ENCODE measurements at places on chromosomes 1 and 21.
A peak's percentile ranks its signal among the peaks of the same experiment; 100 is the strongest.

DNA sequence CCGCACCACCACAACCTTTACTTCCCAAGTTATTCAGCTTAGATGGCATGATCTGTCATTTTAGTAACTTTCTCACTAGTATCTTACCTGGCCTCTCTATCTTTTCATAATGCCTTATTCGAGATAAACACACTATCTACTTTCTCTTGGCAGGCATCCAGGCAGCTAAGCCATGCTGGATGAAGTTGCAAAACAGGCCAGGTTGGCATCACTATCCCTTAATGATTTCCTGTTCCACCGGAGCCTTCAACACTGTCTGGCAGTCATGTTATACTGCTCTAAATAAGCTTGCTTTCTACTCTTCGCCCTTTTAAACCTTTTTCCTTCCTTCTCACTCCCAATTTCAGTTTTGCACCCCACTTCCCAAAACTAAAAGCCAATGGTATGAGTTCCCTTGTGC lies 12.0 kb upstream of the KCNH1 start:
- no peak for DNase-seq

DNA sequence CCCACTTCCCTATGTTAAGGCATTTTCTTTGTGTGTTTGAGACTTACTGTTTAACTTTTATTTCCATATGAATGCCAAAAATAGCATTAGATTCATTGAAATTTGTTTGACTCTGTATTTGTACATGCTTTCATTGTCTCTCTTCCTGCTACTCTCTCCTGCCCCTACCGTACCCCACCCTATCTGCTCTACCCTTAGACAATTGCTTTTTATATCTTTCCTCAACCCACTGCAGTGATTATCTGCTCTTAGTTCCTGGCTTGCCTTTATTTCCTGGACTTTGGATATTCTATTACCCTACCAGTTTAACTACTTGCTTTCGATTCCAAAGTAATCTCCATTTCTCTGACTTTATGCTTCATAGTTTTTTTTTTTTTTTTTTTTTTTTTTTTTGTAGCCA lies 10.5 kb downstream of the RAVER2 start:
- no peak for DNase-seq

- no peak for DNase-seq
Measured at GRCh38 chr1:116855773-116856201, 53.9 kb upstream of the PTGFRN start.

- DNase-seq: no peak
Measured at GRCh38 chr1:8908388-8909151, 30.1 kb upstream of the ENO1 start.

DNA sequence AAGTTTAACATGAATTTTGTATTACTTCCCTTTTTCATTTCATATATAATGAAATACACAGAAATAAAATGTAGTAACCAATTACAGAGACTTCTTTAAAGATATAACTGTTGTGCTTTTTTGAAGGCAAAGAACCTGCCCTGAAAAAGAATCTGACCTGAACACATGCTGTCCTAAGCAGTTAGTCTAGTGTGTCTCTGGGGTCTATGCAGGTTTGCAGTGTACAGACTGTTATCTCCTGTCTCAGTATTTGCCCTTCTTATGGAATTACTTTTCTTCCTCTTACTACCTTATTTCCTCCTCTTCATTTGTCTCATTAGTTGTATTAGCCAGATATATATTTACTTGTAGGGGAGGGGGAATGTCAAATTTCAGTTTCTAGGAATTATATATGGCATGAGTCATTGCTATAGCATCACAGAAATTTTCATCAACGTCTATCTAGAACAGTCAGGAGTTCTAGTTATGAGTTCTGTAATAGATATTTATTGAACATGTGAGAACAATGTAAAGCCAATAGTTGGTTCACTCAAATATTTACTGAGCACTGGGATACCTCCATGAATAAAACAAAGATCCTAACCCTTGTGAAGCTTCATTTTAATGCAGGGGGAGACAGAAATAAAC lies 28.4 kb upstream of the PLEKHO1 start:
- no peak for DNase-seq

GRCh38 chr1:206961668-206962067 lies 8.6 kb downstream of the FCAMR start:
- DNase-seq: no peak

DNA sequence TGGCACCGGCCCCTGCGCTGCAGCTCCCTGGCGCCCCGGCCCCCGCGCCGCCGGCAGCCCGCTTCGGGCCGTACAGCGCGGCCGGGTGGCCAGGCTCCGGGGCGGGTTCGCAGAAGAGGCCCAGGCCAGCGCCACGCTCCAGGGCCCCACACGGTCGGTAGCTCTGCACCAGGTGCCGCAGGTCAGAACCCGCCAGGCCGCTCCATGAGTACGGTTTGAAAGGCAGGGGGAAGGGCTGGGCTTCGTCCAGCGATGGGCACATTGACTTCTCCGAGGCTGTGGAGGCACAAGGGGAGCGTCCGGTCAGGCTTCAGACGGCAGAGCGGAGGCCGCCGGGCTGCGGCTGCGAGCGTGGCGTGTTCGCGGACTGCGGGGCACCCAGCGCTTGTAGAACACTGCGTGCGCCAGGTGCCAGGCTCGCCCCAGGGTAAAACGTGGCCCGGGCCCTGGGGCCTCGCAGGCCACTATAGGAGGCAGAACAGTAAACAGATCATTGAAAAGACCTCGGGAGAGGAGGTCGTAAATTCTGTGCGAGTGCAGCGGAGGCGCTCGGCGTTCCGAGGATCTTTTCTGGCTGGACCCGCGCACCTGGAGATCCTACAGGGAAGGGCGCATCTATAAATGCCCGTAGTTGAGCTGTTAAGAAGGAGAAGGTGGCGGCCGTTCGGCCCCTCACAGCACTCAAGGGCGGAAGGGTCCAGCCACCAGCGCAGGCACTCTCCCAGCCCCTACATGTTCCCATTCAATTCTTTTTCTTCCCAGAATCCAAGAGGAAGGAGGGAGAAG lies 5.7 kb downstream of the GFI1 start:
- peak; percentile 37 for DNase-seq

DNA sequence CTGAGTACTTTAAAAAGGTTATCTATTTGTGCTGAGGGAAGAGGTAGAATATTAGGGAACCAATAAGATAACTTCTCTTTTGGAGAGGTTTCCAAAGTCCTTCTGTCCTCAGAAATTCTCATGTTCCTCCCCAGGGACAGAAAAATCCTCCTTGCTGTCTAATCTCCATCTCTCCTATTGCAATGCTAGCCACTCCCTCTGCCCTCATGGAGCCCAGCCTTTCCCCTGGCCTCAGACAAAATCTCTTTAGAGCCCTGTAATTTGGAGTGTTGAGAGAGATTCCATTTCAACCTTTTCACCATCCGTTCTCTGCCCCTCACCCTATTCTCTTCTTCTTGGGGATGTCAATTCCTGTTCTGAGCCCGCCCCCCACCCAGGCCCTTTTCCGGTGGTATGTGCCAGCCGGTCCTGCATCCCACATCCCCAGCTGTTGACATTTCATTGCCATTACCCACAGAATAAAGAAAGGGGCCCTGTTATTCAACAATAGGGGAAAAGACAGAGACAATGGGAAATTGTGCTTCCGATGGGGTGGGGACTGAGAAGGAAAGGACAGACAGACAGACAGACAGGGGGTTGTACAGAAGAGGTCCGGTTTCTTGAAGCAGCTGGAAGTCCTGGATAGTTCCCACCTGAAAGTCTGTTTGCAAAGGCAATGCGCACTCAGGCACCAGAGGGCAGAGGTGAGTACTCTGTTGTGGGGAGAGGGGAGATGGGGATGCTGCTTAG lies at the start of gene HAPLN2:
Gene HAPLN2, plus strand, starts transcription at position 563 of the 729 bp plus-strand sequence. CDS start 4,076 bp downstream, outside the sequence.
- DNase-seq: peak; percentile 55

GRCh38 chr1:196372896-196373536 lies 235.2 kb downstream of the KCNT2 start:
- DNase-seq: peak; percentile 52

DNA sequence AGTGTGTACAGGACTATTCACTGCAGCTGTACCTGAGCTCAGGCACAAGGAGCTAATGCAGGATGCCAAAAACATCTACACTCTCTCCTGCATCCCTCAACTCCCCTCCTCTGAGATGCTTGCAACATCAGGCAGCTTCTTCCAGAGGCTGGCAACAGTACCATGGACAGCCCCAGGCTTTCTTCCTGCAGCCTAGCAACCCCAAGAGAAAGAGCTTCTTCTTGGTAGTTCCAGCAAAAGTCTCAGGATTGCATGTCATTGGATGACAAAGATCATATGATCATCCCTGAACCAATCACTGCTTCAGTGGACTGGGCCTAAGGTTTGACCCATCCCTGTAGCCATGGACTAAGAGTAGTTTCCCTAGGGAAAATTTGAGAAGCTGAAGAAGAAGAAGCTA lies 46.7 kb downstream of the CAMK2N1 start:
- DNase-seq: peak; percentile 12

DNA sequence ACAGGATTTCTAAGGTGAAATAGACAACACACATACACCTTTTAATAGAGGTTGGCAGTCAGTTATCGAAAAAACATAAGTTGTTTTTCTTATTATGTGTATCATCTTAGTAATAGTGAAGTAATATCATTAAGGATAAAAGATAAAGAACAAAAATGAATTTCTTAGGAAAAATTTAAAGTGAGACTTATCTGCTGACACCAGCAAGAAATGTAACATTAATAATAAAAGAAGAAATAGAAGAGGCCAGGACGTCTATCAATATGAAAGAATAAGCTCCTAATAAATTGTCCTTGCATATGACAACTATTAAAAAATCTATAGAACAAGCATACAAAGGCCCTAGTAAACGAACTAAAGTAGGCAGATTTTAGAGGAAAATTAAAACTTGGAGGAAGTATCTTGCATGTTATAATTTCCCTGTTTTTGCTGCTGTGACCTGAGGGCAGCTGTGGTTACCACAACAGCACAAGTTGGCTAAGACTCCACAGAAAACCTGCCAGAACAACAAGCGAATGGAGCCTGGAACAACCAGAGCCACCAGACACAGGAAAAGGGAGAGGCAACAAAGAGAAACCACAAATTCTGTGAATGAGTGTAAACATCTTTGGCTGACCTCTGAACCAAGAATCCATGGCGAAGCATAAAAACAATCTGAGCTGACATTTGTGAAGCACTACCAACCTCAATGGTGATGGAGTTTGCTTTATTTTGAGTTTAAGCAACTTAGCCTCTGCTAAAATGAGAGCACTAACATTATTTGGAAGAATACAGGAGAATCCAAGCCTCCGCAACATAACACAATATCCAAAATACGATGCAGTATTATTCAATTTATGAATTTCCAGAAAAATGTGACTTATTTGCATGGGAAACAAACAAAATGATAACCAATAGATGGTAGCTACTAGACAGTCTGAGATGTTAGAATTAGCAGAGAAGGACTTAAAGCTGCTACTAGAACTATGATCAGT lies 207.5 kb downstream of the KCNT2 start:
- peak; percentile 23 for DNase-seq

DNA sequence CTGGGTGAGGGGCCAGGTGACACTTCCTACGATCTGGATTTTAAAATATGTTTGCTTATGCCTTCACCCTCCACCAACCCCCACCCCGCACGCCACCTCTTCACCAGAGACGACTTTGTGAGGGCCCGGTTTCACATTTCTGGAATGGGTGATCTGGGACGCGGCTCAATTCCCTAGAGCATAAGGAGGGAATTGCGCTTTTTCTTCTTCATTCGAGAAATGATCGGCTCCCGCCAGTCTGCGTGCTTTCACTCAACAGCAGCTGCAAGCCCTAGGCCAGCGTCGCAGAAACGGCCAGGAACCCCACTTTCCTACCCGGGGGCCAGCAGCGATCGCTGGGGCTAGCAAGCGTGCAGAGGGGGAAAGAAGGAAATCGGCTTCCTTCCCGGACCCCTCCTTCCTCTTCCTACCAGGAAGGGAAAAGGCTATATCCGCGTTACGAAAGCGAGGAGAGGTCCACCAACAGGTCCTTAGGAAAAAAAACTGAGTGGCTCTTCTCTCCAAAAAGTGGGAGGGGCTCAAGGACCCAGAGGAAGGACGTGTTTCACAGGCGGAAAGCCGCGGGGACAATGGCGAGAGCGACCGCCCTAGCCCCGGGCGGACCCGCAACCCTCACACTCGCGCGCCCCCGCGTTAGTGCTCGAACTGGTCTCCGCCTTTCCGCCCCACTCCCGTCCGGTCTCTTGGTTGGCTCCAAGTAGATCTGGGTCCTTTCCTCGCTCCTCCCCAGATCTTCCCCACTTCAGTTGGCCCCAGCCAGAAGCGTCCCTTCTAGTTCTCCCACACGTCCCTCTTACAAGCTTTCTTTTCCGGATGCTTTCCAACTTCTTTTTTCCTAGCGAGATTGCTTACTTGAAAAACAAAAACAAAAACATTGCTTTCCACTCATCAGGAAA lies 1.1 kb upstream of the ADAMTS1 start:
- DNase-seq: peak; percentile 61

GRCh38 chr1:82706741-82707140 lies 906.0 kb downstream of the ADGRL2 start:
- DNase-seq: no peak

DNA sequence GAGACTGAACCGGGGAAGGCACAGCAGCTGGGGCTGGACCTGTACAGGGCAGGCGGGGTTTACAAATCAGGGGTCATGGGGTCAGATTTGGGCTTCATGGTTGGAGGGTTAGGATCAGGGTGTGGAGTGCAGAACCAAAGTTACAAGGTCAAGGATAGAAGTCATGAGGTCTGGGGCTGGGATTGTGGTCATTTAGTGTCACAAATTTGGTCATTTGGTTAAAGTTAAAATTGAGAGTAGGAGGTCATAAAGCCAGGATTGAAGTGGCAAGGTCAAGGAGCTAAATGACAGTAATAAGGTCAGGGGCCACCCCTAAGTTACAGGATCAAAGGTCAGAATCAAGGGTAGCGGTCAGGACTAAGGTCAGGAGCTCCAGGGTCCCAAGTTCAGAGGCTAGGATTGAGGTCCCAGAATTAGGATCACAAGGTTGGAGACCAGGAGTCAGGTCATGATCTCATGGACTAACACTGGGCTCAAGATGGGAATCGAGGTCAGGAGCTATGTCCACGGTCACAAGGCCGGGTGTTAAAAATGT lies 20.4 kb downstream of the SERINC2 start:
- no peak for DNase-seq

DNA sequence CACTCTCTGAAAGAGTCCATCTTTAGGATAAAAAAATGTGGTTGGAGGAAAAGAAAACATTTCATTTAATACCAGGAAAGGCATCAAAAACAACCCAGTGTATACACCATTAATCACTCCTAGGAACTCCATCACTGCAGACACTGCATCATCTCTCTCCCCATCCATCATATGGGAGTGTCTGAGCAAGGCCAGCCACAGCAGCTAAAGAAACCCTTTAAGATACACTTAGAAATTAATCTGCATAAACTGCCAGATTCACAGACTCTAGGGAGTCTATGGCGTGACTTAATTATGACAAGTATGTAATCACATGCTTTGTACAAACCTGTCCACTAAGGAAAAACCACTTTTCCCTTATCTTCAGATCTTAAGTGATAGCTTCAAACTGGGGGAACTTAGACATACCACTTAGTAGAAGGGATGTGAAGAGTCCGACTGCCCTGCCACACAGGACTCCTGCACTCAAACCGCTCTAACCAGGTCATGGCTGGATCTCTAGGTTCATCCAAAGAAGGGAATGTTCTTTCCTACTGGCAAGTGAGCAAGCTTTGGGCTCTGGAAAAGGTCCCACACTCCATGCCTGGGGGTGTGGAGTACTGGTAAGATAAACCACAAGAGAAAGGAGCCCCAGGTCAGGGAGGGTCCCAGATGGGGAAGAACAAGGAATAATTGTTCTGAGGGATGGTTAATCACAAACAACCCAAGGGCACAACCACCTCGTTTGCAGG lies 61.0 kb upstream of the C8B start:
- no peak for DNase-seq
